ENCODE measurements at places on chromosomes 12 and 14.

- no peak for DNase-seq
- H3K27me3 ChIP-seq, result no peaks in the 10 kb centered on the region
- H3K36me3 ChIP-seq, result no peaks in the 10 kb centered on the region
- no peak overlapping the region for H3K4me3 ChIP-seq
- no peak overlapping the region for H3K27ac ChIP-seq
These were observed 66.6 kb downstream of the ERGIC2 start for GRCh38 chr12:29314416-29314815.

DNA sequence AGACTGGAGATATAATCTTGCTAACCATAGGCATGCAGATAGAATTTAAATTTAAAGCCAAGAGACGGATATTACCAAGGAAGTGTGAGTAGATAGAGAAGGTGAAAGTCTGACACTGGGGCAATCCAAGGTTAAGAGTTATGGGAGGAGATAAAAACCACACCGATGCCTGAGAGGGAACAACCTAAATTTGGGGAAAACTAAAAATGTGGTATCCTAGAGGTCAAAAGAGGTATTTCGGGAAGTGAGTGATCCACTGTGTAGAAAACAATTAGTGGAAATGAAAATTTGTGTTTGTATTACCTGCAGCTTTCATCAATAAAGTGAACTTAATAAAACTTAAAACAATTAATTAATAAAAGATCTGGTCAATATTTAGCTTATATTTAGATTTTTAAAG lies 269.0 kb upstream of the RPL10L start:
- H3K4me3 ChIP-seq, result no peak overlapping the region
- no peaks in the 10 kb centered on the region for H3K36me3 ChIP-seq
- no peaks in the 10 kb centered on the region for H3K27me3 ChIP-seq
- no peak for DNase-seq
- H3K27ac ChIP-seq, result no peak overlapping the region

GRCh38 chr12:52314511-52314910 lies 6.7 kb downstream of the KRT83 start:
- H3K36me3 ChIP-seq, result no peaks in the 10 kb centered on the region
- no peak overlapping the region for H3K4me3 ChIP-seq
- no peak overlapping the region for H3K27ac ChIP-seq
- no peak for DNase-seq

DNA sequence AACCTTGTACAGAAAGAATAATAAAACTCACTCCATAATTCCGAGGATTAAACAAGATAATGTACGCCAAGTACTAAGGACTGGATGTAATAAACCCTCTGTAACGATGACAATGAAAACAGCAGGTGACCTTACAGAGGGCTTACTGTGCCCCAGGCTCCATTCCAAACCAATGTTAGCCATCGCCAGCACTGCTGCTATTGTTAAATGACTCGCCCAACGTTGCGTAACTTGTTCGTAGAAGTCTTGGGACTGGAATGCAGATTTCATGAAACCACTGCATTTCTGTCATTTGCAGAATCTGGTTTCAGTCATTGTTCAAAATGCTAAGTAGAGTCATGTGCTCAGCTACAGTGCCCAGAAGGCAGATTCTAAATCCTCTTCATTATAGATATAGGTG lies 728 bp upstream of the STON2 start:
- H3K27ac ChIP-seq, result no peak overlapping the region
- H3K4me3 ChIP-seq, result no peak overlapping the region
- H3K27me3 ChIP-seq, result no peaks in the 10 kb centered on the region
- no peaks in the 10 kb centered on the region for H3K4me1 ChIP-seq
- H3K36me3 ChIP-seq, result no peaks in the 10 kb centered on the region

DNA sequence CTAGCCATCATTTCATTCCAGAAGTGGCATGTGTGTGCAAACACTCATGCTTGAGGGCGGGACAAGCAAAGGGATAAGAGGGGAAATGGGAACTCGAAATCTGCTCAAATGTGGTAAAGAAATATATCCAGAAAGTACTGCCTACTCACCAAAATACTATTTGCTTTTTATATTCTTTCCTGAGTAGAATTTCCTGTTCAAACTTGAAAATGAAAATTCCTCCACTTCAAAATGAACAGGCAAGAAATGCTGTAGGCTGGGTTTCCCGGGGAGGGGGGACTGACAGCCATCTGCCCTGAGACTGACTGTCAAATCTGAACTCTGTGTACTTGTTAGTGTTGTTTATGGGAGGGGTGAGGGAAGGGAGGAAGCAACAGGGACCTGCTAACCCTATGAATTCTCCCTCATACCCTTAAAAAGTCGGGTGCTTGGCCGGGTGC lies 34.6 kb downstream of the NTF3 start:
- H3K36me3 ChIP-seq, result no peaks in the 10 kb centered on the region
- DNase-seq, result no peak
- no peak overlapping the region for H3K27ac ChIP-seq
- no peak overlapping the region for H3K4me3 ChIP-seq

DNA sequence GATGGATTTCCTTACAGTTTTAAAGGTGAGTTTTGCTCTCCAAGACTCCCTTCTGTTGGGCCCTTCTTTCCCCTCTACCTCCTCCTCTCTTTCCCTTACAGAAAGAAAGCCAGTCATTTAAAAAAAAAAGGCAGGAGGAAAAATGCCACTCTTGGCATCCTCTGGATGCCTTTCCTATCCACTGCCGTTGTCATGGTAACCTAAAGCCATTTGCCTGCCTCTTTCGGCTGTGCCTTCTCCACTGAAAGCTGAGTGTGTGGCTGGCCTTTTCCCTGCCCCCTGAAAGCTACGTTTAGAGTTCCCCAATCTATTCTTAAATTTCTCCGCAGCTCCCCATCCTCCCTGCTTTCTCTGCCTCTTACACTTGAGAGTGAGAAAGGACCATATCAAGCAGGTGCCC lies 67.1 kb downstream of the TUNAR start:
- H3K36me3 ChIP-seq, result no peaks in the 10 kb centered on the region
- H3K27ac ChIP-seq, result no peak overlapping the region
- no peaks in the 10 kb centered on the region for H3K4me1 ChIP-seq
- H3K4me3 ChIP-seq, result no peak overlapping the region

DNA sequence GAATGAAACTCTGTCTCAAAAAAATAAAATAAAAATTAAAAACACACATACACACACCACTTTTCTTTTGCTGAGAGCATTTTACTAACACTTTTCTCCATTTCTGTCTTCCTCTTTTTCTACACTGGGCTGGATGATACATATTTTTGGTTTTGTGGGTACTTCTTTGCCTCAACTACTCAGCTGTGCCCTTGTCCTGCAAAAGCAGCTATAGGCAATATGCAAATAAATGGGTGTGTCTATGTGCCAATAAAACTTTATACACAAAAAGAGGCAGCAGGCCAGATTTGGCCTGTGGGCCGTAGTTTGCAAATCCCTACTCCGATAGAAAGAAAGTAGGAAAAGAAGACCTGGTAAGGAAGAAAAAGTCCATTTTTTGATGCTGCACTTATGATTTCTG lies 6.5 kb downstream of the CLMN start:
- H3K27me3 ChIP-seq, result no peaks in the 10 kb centered on the region
- no peak for DNase-seq
- peak overlapping the region; percentile 14 for H3K27ac ChIP-seq
- no peaks in the 10 kb centered on the region for H3K36me3 ChIP-seq
